ENCODE measurements at places on chromosomes 7 and 10.

- no peak for DNase-seq
Observed at GRCh38 chr10:61487506-61487905, 34.3 kb upstream of the TMEM26 start.

DNA sequence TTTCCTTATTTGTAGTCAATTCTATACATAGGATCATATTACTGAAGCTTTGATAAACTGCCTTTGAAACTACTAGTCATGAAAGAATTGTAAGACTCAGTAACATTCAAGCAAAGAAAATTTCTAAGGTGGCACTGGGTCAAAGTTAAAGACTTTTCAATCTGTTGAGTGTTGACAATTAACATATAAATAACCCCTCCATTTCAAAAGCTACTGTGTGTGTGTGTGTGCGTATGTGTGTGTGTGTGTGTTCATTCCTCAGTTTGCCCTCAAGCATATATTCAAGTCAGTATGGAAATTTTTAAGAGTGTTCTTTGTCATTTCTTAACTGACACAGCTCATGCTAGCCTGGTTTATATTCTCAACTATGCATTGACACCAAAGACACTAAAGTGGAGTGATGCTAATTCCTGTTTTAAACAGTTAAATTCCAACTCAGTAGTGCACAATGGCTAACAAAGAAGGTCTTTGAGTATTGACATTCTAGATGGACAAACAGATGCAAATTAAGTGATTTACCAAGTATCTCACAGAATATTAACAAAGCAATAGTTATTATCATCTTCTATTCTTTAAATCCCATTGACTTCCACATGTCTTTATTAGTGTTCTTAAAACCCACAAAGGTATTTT, 314.8 kb upstream of the GRM3 start:
- DNase-seq: no peak

DNA sequence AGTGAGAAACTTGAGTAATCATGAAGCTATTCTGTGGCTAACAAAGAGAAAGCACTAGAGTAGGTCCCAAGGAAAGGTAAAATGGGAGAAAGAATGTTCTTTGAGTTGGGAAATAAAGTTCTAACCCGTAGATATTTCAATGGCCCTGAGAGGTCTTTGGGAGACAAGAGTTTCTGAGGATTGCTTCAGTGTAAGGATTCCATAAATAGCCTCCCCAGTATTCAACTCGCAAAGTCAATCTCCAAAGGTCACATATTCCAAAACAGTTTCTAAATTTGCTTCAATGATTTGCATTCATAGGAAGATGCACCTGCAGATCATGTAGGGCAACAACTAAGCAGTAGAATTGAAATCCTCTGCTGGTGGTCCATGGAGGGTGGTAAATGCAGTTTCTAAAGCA, 238.5 kb downstream of the TMEM178B start:
- no peak for DNase-seq

DNA sequence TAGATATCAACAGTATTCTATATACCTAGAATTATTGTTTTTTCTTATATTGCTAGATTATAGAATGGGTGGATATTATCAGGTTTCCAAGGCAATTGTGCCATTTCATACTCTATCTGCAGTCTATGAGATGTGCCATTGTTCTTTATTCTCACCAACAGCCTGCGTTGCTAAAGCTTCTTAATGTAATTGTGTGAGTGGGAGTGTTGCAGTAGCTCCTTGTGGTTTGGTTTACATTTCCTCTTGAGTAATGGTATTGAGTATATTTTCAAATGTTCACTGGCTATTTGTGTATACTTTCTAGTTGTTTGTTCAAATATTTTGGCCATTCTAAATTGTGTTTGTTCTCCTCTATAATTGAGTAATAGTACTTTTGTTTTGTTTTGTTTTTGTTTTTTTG, 199.2 kb downstream of the TFEC start:
- no peak for DNase-seq

- DNase-seq: no peak
Observed at GRCh38 chr7:132935608-132936007, 146.3 kb downstream of the CHCHD3 start.

DNA sequence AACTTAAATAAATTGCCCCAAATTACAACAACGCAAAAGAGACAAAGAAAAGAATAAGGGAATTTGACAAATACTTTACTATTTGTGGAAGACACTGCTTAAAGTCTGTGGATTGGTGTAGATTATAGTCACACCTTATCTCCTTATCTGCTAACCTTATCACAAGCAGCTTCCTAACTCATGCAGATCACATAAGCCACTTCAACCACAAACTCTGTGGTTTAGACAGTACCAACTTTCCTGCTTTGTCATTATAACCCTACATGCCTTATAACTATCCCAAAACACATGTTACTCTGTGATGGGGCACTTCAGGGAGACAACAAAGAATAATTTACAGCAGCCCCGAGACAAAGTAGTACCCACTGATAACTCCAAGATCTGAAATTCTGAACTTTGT, 41.5 kb upstream of the PPP3CB start:
- DNase-seq: no peak

GRCh38 chr7:55361560-55361959, 3.6 kb upstream of the LANCL2 start:
- DNase-seq: no peak

GRCh38 chr7:145986248-145986874, 130.2 kb upstream of the CNTNAP2 start:
- no peak for DNase-seq

GRCh38 chr10:13608246-13608853, 21.6 kb downstream of the PRPF18 start:
- no peak for DNase-seq

DNA sequence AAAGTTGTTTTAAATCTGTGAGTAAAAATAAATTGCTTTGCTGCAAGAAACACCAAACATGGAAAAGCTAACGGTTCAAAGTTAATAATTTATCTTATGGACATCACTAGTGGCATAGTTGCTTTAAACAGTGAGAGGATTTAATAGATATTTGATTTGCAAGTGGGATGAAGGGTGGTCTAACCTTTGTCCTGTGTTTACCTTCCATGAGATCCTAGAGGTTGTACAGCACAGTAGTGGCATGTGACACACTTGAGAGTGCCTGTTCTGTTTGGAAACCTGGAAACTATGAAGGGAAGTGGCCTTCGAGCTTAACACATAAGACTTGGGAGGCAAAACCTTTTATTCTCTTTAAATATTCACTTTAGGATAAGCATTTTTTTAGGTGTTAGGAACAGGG, 16.0 kb downstream of the EGFR start:
- DNase-seq: no peak

DNA sequence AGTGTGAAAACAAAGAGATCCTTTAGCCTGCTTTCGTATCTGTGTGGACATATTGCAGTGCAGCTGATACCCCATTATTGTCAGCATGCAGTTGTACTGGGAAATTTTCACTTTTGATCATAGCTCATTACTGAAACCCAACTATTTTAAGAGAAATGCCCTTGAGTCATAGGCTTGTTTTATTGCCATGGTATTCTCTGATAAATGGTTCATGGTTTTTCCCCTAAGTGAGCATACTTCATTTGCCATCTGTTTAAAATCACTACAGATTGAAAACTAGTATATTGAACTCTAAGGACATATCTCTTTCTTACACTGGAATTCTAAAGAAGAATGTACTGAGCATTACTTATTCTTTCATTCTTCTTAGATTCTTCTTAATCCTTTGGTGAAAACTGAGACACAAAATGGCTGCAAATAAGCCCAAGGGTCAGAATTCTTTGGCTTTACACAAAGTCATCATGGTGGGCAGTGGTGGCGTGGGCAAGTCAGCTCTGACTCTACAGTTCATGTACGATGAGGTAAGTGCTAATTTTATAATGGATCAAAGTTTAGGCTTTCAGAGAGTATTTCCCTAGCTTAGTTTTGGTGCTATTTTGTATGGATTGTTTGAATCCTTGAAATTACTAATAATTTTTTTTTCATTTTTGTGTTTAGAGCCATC, 63.0 kb downstream of the RALA start:
- no peak for DNase-seq

- no peak for DNase-seq
Observed at GRCh38 chr10:113484487-113484886, 68.4 kb upstream of the HABP2 start.

DNA sequence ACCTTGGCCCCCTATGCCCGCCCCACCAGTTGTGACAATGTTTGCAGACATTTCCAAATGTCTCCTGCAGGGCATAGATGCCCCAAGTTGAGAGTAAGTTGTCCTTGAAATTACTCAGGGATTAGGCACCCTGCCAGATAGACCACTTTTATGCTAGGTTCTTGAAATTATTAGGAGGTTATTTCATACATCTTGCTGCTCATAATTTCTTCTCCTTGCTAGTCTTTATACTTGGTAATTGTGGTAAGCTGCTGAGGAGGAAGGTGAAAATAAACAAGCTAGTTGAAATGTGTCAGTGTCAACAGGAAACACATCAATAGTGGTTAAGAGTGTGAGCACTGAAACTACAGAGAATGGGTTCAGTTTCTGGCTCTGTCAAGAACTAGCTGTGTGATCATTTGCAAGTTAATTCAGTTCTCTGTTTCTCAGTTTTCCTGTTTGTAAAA, 63.7 kb upstream of the AOAH start:
- no peak for DNase-seq

- no peak for DNase-seq
Observed at GRCh38 chr7:135599471-135599870, 41.8 kb downstream of the NUP205 start.

DNA sequence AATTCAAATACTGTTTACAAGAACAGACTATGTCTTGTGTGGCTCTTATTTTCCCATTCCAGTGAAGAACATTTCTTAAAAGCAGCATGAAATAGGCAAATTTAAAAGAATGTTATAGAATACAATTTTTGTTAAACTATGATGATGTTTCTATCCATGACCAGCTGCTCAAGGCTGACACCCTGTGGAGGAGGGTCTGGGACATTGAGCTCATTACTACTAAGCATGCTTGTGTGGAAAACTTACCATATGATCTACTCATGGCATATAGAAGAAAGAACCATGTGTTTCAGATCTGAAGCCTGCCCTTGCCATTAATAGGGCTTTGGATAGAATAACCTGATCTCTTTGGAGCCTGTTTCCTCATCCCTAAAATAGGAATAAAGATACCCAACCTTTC, 125.0 kb downstream of the FOXP2 start:
- DNase-seq: no peak

GRCh38 chr10:239109-239508, 103.9 kb downstream of the ZMYND11 start:
- DNase-seq: no peak

- no peak for DNase-seq
Observed at GRCh38 chr10:78721231-78721630, 347.5 kb upstream of the ZMIZ1 start.

DNA sequence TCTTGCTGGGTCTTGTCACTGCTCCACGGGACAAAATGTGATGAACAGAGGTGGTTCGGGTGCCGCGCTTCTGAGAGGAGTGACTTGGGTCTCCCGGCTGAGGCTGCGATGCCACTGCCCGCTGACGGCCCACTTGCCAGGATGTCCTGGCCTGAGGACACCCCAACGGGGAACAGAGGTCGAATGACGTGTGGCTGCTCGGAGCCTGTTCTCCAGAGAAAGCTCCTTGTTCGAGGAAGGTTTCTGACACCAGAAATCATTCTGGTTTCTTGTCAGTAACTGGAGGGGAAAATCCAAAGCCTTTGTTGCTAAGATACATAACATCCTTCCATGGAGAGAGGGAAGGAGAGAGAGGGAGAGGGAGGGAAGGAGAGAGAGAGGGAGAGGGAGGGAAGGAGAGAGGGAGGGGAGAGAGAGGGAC, 236.4 kb downstream of the WDR37 start:
- DNase-seq: no peak

DNA sequence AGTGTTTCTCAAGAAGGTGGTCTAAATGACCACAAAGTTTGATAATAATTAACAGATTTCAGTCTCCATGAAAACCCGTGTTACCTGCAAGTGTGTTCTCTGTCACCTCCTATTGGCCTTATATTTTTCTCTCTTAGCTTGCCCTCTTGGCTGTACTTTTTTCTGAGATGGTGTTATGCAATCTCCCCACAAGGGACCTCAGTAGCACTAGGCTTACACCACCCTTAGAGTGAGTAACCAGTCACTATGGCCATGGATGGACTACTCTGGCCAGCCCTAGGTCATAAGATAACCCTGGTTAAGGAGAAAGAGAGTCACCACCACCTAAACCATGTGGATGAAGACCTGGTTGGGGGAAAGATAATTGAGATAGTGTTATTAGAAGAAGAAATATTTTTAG, 76.8 kb downstream of the NPSR1 start:
- DNase-seq: no peak

- no peak for DNase-seq
Observed at GRCh38 chr7:7138897-7139296, 43.4 kb upstream of the C1GALT1 start.

DNA sequence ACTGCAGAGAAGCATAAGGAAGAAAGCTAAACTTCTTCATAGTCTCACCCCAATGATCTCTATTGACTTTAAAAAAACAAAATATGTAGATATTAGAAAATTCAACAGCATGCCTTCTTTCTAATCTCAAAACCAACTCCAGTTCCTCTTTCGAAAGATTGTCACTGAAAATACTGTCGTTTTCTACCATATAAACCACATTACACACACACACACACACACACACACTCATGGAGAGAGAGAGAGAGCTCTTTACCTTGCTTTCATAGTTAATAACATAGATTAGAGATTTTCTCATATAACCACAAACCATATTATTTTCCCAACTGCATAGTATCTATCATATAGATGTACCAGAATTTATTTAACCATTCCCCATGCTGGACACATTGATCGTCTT, 296.2 kb upstream of the MGMT start:
- DNase-seq: no peak

GRCh38 chr7:823649-824048, 8.6 kb upstream of the SUN1 start:
- no peak for DNase-seq

GRCh38 chr10:122713091-122713885, 13.6 kb upstream of the C10orf120 start:
- no peak for DNase-seq

DNA sequence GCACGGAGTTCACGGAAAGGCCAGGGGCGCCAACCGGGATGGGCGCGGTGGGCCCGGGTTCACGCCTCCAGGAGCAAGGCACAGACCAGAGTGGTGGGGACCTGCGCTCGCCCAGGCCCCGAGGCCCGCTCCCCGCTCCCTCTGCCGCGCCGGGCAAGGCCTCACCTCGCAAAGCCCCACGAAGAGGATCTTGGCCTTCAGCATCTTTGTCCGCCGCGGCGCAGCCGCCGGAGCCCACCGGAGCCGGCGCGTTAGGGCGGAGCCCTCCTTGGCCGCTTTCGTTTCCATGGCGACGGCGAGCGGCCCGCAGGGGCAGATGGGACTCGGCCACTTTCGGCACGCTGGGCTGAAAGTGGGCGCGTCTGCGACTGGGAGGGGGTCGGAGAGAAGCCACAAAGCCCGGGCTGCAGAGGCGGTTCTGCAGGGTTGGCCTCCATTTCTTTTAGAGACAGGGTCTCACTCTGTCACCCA, 944.4 kb upstream of the ZNF722 start:
- DNase-seq: no peak

- no peak for DNase-seq
Observed at GRCh38 chr7:139838276-139838675, 9.2 kb downstream of the TBXAS1 start.

DNA sequence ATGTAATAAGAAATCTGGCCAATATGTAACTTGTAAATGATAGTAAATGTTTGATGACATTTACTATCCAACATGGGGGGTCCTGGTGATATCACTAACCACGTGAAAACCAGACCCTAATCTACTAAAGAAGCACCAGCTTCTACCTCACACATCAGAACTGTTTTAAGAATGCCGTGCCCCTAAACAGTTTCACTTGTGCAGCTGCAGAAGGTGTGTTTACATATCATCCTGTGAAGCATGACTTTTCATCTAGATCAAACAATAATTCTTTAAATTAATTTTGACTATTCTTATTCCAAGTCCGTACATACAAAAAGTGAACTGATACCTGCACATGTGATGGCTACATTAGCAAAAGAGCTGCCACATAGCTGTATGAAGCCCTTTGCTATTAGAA, 61.0 kb downstream of the STEAP1B start:
- DNase-seq: no peak

Data from T-helper 1 cell (primary cell).